ENCODE measurements at places on chromosomes 4 and X.

DNA sequence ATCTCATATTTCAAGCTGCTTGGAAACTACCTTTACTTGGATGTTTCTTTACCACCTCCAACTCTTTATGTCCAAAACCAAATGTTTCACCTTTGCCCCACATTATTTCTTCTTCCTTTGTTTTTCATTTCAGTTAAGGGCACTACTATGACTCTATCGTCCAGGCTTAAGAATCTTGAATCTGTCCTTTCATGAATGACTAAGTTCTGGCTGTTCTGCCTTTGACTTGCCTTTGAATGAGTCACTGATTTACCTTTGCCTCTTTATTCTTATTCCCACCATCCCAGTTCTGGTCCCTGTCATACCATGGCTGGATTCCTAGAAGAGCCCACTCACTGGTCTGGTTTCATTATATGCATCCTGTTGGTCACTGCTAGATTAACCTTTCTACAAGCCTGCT is 30.6 kb upstream of the PLAC1 start:
- DNase-seq = no peak

DNA sequence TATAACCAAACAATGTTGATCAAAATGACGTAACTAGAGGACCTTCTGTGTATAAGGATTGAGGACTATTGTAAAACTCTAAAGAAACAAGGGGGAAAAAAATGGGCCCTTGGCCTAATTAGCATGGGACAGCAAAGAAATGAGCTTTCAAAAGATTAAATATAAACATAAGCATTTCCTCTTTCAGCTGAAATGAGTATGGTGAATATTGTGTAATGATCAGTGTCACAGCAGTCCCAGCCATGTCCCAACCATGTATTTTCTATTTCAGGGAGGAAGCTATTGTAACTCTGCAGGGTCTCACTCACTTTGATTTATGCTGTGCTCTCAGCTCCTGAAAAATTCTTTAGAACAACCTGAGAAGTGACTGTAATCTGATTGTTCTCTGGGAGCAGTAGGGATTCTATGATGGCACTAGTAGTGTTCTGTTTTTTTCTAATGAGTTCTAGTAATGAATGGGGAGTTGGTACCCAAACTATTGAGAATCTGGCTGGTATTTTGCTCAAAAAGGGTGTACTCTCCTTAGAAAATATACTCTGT is 25.8 kb downstream of the ANXA10 start:
- DNase-seq = no peak

GRCh38 chr4:77193511-77194102 is 36.6 kb downstream of the CCNG2 start:
- DNase-seq = peak; percentile 77

- no peak for DNase-seq
Observed at GRCh38 chrX:136126371-136126770, 21.0 kb upstream of the FHL1 start.

DNA sequence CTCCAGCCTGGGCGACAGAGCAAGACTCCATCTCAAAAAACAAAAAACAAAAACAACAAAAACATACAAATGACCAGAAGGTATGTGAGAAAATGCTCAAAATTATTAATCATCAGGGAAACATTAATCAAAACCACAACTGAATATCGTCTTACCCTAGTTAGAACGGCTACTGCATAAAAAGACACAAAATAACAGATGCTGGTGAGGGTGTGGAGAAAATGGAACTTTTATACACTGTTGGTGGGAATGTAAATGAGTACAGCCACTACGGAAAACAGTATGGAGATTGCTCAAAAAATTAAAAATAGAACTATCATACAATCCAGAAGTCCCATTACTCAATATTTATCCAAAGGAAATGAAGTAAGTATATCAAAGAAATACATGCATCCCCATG is 27.3 kb downstream of the IQCM start:
- DNase-seq = no peak
